Cardiac atrium fibroblast (primary cell): ENCODE measurements at places on chromosomes 4 and X. TPM values are rescaled to one million over a fixed set of nuclear protein-coding genes. Genes with fewer than 3 reads are reported as not detected.

Gene CDK16
- total RNA-seq = 106 and 112 TPM in 2 replicates

Gene SSX4
- not detected in 2 replicates for total RNA-seq

Gene MSANTD1
- total RNA-seq = 0.36 TPM in 1 of 2 replicates, not detected in the other

Gene IL1RAPL2
- total RNA-seq = 0.36 TPM in 1 of 2 replicates, not detected in the other

Gene TCEAL6
- not detected in 2 replicates for total RNA-seq

Gene ARHGEF9
- 9.1 and 11.0 TPM in 2 replicates for total RNA-seq

Gene UGT2B10
- not detected in 2 replicates for total RNA-seq

Gene RASSF6
- not detected in 2 replicates for total RNA-seq

Gene PDLIM3
- total RNA-seq = 121 and 137 TPM in 2 replicates

Gene OCRL
- total RNA-seq = 9.4 and 12.8 TPM in 2 replicates

Gene RAB39B
- not detected in 2 replicates for total RNA-seq

Gene OR13H1
- not detected in 2 replicates for total RNA-seq

Gene NKX1-1
- not detected in 2 replicates for total RNA-seq

Gene PNMA6F
- not detected in 2 replicates for total RNA-seq

Gene USP17L13
- not detected in 2 replicates for total RNA-seq

Gene CCKAR
- not detected in 2 replicates for total RNA-seq

Gene SPATA4
- not detected in 2 replicates for total RNA-seq

Gene GPR50
- not detected in 2 replicates for total RNA-seq

Gene NPY2R
- 0.72 and 3.9 TPM in 2 replicates for total RNA-seq

Gene PWWP3B
- 0.18 and 0.81 TPM in 2 replicates for total RNA-seq

Gene PAGE1
- not detected in 2 replicates for total RNA-seq

Gene MGARP
- total RNA-seq = 36.0 and 48.2 TPM in 2 replicates

Gene SLC6A14
- total RNA-seq = not detected in 2 replicates
